Activated T-cell treated with anti-CD3 and anti-CD28 coated beads for 1 hour (primary cell): ENCODE measurements at places on chromosomes 11 and 22.

GRCh38 chr22:28438183-28438768, 241.4 kb downstream of the TTC28 start:
- no peak for DNase-seq

- DNase-seq, result peak; percentile 12
Measured at GRCh38 chr22:41517172-41518047, 26.9 kb downstream of the POLR3H start.

DNA sequence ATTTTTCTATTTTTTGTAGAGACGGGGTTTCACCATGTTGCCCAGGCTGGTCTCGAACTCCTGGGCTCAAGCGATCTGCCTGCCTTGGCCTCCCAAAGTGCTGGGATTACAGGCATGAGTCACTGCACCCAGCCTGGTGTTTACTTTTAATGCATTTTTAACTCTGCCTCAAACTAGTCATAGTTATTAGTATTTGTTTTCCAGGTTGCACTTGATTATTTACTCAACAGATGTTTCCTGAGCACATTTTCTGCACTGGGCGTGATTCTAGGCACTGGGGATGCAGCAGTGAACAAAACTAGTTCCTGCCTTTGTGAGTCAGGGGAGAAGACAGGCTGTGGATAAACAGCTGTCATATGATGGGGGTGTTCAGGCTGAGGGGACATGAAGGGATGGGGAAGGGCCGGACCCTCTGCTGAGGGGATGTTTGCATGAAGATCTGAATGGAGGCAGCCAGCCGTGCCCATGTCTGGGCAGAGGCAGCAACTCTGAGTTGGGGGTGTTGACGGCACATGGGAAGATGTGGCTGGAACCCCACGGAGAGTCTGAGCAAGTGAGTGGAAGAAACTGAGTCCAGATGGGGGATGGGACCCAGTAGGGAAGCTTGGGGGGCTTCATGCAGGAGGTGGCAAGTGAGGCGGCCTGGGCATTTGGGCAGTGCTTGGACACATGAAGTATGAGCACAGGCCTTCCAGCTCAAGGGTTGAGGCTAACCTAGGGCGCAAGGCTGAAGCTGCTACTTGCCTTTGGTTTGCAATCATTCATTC, 34.4 kb downstream of the MPPED1 start:
- no peak for DNase-seq

DNA sequence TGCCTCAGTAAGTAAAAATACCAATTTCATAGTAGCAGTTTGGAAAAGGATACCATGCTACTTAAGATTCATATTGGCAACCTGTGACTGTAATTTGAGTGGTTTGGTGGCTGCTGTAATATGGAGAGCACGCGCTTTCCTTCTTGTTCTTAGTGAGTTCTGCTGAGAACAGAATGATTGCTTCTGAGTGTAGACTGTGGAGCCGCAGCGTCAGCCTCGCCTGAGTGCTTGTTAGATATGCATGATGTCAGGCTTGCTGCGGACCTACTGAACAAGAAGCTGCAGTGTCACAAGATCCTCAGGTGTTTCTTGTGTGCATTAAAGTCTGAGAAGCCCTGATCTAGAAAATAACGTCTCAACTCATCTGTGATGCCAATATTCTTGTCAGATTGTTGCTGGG, 143.2 kb downstream of the ARHGAP42 start:
- DNase-seq, result no peak

GRCh38 chr11:34916843-34917770, 689 bp downstream of the PDHX start:
- no peak for DNase-seq

DNA sequence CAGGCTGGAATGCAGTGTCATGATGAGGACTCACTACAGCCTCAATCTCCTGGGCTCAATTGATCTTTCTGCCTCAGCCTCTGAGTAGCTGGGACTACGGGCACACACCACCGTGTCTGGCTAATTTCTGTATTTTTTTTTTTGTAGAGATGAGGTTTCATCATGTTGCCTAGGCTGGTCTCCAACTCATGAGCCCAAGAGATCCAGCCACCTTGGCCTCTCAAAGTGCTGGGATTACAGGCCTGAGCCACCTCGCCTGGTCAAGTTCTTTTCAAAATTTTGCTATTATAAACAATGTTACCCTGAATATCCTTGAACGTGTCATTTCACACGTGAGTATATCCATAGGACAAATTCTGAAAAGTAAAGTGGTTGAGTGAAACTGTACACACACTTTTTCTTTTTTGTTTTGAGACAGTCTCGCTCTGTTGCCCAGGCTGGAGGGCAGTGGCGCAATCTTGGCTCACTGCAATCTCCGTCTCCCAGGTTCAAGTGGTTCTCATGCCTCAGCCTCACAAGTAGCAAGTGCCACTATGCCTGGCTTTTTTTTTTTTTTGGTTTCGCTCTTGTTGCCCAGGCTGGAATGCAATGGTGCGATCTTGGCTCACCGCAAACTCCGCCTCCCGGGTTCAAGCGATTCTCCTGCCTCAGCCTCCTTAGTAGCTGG, 21.6 kb upstream of the EP300 start:
- no peak for DNase-seq

DNA sequence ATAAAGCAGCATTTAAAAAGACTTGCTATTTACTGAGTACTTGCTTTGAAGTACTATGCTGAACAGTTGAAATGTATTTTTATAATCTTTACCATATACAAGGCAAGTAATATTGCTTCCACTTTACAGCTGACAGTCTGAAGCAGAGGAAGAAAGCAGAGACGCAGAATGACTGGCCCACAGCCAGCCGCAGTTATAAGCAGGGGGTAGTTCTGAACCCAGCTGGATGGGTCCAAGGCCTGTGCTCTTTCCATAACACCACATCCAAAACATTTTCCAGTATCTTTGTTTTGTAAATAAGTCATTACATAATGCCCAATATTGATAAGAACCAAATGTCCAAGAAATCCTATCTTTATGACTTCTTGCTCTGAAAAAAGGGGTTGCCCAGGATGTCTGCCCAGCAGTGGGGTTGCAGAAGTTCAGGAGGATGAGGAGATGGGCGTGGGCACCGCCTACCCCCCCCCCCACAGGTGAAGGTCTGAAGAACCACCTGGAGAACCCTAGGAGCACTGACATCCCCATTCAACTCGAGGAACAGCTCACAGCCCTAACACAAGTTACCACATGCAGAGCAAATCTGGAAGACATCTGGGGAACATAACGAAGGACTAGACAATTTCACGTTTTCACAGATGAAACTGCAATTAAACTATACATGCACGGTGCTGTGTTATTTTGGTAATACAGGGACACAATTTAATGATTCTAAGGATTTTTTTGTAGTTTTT, 24.2 kb upstream of the YPEL1 start:
- DNase-seq, result no peak

DNA sequence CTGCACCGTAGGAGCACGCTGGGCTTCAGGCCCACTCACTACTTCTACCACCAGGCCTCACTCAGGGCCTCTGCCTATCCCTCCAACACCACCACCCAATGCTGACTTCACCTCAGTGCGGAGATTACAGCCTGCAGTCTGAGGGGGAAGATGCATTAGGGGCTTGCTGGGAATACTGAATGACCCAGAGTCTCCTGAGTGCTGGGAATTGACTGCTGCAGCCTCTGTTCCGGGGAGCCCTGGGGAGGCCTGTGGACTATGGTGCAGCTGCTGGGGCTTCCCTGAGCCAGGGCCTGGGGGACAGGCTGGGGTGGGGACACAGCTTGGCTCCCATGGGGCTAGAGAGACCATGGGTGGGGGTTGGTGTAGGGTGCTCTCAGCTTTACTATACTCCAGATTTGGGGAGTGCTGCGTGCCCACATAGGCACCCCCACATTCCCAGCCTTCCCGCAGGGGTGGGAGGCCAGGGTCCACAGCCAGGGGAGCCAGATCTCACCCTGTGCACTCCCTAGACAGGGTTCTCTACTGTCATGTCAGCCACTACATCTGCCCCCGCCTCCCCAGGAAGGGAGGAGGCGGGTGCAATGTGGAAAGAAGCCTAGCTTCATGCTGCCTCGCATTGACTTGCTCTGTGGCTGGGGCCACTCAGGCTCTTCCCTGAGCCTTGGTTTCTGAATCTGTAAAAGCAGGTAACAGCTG, 44.4 kb downstream of the GDPD5 start:
- DNase-seq, result no peak

GRCh38 chr11:18748766-18749365, 22.9 kb upstream of the IGSF22 start:
- DNase-seq, result no peak

DNA sequence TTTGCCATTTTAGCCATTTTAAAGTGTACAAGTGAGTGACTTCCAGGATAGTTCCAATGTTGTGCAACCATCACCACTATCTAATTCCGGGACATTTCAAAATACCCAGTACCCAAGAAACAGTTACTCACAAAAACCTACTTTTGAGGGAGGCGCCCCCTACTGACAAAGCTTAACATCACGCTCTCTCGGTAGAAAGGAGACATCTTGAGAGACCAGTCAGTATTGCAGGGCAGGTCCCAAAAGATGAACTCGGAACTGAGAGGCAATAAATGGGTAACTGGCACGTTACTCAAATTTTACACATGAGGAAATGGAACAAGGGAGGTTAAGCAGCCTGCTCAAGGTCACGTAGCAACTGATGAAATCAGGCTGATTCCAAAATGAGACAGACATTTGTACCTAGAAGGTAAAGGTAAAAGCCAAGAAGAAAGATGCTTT, 50.0 kb upstream of the POU2AF1 start:
- DNase-seq, result peak; percentile 35

DNA sequence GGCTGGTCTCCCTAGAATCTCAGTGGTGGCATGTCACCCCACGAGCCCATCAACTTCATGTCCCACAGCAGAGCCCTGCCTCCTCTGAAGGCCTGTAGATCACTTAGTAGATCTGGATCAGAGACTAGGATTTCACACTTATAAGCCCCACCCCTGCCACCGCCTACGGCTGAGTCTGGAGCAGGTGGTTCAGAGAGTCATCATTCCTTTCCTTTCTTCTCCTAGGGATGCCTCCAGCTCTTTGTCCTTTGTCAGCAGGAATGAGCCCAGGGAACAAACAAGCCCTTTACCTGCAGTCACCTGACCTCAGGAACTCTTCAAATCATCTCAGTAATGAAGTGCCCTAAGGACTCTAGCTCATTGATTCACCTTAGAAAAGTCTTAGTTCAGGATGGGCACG, 37.8 kb downstream of the SCGB1A1 start:
- DNase-seq, result no peak

GRCh38 chr11:75668451-75669297, at the start of gene MAP6:
Gene MAP6 (minus strand): TSS chr11:75669038. CDS start chr11:75668369, 669 bp downstream.
- no peak for DNase-seq

DNA sequence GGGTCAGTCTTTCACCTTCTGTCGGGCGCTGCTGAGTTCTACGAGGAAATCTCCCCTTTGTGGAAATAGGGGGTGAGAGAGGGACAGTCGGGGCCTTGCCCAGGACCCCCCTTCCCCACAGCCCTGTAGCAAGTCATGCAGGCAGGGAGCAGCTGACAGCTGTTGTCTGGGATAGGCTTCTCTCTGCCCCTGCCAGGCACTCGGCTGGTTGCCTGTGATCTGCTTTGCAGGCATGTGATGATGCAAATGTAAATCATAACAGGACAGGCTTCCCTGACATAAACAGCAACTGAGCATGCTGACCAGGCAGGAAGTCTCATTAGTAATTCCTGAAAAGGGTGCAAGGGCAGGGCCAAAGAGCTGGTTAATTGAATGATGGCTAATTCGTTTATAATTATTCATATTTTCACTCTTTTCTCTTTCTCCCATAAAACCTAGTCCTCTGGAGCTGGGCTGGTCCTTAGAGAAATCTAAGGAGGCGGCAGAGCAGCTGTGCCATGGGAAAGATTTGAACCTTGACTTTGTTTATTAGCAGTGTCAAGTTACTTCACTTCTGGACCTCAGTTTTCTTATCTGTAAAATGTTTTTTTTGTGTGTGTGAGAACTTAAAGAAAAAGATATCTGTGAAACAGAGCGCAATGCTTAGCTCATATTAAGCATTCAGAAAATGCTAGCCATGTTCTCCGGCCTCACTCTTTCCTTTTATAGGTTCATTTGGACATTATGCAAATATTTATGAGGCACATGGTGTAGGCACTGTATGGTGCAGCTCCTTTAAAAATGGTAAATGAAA, 129.7 kb downstream of the LDLRAD3 start:
- no peak for DNase-seq

DNA sequence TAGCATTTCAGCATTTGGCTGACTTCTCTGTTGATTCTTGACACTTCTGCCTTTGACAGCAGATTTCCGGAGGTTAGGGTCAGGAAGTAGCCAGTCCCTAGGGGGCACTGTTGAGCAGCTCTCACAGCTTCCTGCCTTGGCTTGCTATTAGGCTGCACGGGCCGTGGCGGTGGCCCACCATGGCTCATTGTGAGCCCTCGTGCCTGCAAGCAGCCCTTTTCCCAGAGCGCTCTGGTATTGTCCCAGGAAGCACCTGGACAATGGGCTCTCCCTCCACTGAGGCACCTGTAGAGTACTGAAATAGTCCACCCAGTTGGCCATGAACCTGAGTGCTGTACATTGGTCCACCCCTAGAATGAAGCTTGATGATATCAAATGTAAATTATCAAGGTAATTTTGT, 100.2 kb upstream of the GAL start:
- peak; percentile 43 for DNase-seq

GRCh38 chr11:18727479-18728236, 1.7 kb upstream of the IGSF22 start:
- DNase-seq, result peak; percentile 40

- no peak for DNase-seq
Measured at GRCh38 chr11:102840018-102840417, 3.4 kb downstream of the MMP3 start.

GRCh38 chr11:44140805-44141204, 45.3 kb downstream of the EXT2 start:
- DNase-seq, result no peak

GRCh38 chr11:111413849-111414248, 34.8 kb upstream of the POU2AF1 start:
- no peak for DNase-seq

DNA sequence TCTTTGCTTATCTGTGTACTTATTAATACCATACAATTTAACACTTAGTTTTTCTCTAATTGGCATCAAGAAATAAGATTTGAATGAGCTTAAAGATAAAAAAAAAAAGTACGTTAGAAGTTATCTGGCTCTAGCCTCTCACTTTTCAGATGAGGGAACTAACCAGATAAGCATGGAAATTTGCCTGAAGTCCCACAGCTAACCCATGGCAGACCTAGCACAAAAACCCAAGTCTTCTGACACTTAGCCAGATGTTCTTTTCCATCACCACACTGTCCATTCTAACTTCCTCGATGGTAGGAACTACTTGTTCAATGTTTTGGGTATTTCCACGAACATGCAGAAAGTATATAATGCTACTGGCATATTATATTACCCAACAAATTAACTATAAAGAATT, 7.4 kb upstream of the SOX6 start:
- no peak for DNase-seq

- DNase-seq, result no peak
Measured at GRCh38 chr22:38802671-38803121, 8.8 kb upstream of the DNAL4 start.

DNA sequence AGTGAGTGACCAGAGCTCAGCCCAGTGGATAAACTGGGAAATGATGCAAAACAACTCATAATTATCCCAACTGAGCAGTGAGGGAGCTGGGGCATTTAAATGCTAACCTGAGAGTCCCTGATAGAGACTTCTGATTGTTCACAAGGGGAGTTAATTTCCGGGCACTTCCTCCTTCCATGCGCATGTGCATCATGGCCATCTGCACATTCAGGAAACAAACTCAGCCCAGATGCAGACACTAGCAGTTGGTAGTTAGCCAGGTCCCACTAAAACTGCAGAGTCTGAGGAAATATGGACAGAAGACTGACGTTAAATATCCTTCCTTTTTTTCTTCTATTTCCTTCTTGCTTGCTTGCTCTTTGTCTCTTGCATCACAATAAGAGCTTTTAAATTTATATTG, 852.1 kb upstream of the LRRC4C start:
- no peak for DNase-seq

GRCh38 chr11:69337211-69337721, 43.3 kb downstream of the MYEOV start:
- no peak for DNase-seq

GRCh38 chr22:38291201-38291777, 18.5 kb upstream of the TMEM184B start:
- no peak for DNase-seq
